ENCODE measurements at places on chromosomes 12 and 14.

GRCh38 chr12:96409731-96410130 lies 9.5 kb upstream of the CDK17 start:
- DNase-seq = no peak

DNA sequence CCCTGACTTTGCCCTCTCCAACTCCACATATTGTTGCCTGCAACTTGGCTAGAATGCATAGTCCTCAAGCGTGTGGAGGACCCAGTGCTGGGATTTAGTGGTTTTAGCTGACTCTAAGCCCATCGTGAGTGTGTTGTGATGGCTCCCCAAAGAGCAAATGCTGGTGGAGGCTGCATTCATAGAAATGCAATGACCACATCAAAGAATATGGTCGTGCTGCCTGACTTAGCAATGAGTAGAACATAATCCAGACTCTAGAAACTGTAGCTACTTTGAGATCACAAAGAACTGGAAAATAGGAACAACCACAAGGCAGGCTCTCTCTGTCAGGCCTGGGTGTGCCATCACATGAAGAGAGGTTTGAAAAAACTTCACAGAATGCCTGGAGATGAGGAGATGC lies 1.3 kb downstream of the DYRK4 start:
- no peak for DNase-seq

- DNase-seq = peak; percentile 13
Observed at GRCh38 chr12:68932128-68932960, 627 bp downstream of the CPM start.

DNA sequence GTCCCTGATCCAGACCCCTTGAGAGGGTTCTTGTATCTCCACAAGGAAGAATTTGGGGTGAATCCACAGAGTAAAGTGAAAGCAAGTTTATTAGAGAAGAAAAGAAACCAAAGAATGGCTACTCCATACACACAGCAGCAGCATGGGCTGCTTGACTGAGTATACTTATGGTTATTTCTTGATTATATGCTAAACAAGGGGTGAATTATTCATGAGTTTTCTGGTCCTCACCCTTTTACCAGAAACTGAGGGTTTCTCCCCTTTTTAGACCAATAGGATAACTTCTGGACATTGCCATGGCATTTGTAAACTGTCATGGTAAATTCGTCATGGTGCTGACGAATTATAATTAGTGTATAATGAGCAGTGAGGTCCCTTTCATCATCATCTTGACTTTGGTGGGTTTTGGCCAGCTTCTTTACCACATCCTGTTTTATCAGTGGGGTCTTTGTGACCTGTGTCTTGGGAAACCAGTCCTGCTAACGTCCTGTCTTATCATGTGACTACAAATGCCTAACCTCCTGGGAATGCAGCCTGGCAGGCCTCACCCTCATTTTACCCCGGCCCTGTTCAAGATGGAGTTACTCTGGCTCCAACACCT lies 121.9 kb downstream of the SPTSSA start:
- no peak for DNase-seq

DNA sequence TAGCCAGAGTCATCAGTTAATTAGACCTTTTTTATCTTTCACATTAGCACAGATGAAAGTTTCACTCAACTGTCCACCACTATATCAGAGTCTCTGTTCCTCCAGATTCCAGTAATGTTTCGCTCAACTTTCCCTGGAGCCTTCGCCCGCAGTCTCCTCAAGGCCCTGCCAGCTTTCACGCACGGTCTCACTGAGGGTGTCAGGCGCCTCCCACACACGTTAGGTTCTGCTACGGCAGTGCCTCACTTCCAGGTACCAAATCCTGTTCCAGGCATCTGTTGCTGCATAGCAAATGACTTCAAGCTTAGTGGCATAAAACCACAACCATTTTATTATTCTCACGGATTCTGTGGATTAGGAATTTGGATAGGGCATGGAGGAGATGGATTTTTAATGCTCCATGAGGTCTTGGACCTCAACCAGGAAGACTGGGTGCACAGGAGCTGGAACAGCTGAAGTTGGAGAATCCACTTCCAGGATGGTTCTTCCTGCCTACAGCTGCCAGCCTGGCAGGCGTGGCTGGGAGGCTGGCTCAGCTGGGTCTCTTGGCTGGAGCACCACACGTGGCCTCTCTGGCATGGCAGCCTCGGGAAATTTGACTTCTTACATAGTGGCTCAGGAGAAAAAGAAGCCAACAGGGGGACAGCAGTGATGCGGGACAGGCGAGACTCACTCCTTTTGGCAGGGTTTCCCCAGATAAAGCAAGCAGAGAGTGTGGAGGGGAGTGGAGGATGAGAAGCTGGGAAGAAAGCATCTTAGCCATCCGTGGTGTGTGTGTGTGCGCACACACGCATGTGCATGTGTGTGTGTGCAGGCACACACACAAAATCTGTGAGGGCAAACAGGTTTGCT lies 21.3 kb upstream of the BCDIN3D start:
- DNase-seq = no peak

DNA sequence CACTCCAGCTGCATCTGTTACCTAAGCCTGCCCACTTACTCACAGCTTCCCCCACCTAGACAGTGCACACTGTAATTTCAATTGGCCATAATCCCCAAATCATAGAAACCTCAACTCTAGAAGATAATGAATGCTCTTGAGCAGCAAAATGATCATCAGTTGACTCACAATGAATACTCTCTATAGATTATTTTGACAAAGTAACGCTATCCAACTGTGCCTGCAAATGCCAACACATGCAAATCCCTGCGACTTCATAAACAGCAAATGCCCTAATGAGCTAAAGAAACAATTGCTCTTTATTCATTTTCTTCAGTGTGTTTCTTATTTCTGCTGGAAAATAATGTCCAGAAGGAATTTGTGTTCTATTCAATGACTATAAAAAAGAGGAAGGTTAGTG lies 319.5 kb downstream of the PAWR start:
- no peak for DNase-seq

DNA sequence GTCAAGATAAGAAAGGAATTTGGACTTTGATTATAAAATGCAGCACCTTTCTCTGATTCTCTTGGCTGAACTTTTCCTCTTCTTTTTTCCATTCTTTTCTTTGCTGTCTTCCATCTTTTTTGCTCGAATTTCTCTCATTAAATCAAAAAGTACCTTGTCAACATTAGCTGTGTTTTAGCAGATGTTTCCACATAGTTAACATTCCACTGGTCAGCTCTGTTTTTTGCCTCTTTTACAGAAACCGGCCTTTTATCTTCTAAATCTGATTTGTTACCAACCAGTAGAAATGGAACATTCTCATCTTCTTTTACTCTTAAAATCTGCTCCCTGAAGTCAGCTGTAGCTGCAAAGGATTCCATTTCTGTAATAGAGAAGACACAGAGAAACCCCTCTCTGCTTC lies 71.1 kb upstream of the SYT1 start:
- no peak for DNase-seq

GRCh38 chr12:71721783-71722505 lies 32.7 kb upstream of the RAB21 start:
- DNase-seq = no peak

GRCh38 chr14:92224358-92224954 lies 98.5 kb upstream of the SLC24A4 start:
- no peak for DNase-seq

DNA sequence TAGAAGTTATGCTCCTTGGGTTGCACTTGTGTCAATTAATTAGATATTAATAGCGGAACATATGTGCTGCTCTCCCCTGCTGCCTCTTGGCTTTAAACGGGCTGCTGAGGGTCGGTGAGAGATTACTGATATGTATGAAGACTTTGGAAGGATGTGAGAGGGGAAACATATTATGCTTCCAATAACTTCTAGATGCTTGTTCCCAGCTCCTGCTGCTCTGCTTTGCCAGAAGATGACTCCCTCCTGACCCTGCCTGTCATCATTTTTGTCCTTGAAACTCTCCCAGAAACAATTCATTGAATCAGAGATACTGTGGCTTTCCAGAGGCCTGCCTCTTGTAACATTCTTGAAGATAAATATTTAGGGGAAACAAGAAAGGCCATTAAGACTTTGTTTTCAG lies 300.1 kb upstream of the STXBP6 start:
- DNase-seq = no peak

DNA sequence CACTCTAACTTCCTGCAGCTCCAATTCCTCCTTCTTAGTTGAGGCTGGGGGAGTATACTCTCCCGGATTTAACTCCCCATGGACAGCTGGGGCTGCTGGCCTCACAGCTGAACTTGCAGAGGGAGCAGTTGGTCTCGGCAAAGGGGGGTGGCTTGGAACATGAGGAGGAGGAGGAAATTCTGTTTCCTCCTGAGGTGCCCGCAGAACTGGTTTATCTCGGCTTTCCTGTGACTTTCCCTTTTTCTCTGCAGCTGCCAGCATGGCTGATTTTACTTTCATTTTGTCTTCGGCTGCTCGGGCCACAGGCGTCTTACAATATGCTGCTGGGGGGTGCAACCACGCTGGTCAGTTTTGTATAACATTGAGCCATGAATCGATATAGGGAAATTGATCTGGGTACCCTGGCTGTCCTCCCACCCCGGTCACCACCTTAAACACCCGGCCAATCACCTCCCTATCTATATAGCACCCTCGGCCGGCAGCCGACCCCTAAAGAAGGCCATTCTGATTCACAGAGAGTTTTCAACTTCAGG lies 1317.6 kb downstream of the TMEM121 start:
- no peak for DNase-seq

DNA sequence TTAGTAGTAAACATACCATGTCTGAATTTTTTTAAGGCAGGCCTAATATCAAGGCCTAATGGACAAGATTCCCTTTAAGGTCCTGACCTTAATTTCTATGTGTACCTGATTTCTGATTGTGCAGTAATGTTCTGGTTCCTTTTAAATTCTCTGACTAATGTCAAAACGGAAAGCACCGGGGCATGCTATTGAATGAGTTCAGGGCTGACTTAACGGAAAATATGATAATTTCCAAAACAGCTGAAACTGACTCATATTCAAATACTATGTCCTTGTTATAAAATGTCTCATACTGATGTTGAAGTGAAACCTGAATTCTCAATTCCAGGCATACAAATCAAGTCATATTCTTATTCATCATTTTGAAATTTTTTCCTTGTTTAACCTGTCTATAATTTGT lies 6.7 kb downstream of the TAS2R43 start:
- no peak for DNase-seq

- no peak for DNase-seq
Observed at GRCh38 chr14:68145539-68145938, 326.0 kb downstream of the RAD51B start.

GRCh38 chr12:92469837-92470236 lies 233.0 kb upstream of the PLEKHG7 start:
- no peak for DNase-seq

DNA sequence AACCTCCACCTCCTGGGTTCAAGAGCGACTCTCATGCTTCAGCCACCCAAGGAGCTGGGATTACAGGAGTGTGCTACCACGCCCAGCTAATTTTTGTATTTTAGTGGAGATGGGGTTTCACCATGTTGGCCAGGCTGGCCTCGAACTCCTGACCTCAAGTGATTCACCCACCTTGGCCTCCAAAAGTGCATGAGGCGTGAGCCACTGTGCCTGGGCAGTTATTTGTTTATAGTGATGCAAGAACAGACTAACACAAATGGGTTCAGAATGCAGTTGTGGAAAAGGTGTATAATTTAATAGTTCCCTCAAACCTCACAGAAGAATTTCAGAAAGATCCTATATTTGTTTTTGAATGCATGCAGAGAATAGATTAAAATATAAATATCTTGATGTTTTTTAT lies 447.1 kb downstream of the ZFP36L1 start:
- DNase-seq = no peak

DNA sequence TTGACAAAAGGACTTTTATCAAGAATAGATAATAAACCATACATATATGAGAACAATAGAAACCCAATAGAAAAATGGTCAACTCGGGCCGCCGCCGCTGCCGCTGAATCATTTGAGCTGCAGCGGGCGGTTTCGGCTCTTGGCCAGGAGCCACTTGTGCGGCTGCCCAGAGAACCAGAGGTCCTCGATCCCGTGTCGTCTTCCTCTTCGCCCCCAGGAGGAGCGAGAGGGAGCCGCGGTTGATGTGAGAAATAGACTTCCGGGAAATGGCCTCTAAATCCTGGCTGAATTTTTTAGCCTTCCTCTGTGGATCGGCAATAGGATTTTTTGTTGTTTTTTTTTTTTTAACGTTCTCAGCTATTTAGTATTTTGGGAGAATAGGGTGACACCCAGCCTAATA lies 44.8 kb downstream of the CPSF6 start:
- peak; percentile 76 for DNase-seq

DNA sequence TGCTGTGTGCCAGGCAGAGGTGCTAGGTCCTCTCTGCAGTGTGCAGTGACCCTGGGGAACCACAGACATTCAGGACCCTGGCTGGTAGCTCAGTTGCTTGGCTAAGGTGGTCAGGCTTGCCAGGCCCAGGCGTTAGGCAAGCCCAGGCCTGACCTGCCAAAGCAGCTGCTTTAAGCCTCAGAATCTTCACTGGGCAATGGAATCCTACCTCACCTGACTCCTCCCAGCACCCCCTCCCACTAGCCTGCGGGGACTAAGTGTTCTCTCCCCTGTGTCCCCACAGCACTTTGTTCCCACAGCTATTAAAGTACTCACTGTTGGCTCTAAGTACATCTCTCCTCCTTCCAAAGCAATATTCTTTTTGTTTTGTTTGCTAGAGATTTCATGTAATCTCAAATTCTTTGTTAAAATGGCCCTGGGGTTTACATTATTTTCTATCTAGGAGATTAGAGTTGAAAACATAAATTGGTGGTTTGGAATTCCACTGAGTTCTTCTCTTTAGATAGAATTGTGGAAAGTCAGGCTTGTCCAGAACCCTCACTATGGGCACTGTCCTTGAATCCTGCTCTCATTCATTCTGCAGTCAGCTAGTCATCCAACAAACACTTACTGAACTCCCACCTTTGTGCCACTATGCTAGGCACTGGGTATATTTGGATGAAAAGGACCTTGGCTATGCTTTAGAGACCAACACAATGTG lies 44.4 kb downstream of the DGLUCY start:
- no peak for DNase-seq

GRCh38 chr12:41635626-41636364 lies 447.7 kb downstream of the PDZRN4 start:
- DNase-seq = no peak

- no peak for DNase-seq
Observed at GRCh38 chr12:75657831-75658230, 146.4 kb upstream of the KRR1 start.

DNA sequence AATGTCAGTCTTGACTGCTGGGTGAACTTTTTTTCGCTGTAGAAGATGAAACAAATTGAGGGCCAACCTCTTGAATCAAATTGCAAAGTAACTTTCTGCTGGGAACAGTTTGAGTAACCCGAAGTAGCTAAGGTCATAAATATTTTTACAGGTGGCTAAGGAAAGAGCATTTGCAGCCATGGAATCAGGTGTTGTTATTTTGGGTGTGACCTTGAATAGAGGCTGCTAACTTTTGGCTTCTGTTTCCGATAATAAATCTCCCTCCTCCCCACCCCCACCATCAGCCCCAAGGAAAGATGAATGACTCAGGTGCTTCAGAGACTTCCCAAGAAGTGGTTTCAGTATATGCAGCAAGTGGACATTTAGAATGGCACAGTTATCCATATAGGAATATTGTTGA lies 571.7 kb downstream of the DIO2 start:
- no peak for DNase-seq

DNA sequence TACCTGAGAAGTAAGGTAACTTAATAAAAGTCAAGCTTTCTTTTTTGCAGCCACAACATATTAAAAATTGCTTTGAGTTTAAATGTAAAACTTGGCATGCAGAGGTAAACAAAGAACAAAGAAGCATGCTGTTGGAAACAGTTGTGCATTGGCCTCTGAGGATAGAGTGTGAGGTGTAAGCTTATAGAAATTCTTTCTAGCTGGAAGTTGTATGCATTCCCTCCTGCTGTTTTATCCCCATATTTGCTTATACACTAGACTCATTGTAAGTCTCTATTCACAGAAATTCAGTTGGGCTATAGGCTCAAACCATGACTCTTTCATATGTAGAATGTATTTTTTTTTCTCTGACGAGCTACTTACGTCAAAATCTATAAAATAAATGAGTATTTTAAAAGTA lies 316.3 kb downstream of the SLC6A15 start:
- DNase-seq = no peak
